Stimulated activated CD4-positive, alpha-beta T cell treated with anti-CD3 and anti-CD28 coated beads, Interleukin-4, amount 100 ng/mL, for 1 hour (primary cell): ENCODE measurements at places on chromosomes 12 and 14.

DNA sequence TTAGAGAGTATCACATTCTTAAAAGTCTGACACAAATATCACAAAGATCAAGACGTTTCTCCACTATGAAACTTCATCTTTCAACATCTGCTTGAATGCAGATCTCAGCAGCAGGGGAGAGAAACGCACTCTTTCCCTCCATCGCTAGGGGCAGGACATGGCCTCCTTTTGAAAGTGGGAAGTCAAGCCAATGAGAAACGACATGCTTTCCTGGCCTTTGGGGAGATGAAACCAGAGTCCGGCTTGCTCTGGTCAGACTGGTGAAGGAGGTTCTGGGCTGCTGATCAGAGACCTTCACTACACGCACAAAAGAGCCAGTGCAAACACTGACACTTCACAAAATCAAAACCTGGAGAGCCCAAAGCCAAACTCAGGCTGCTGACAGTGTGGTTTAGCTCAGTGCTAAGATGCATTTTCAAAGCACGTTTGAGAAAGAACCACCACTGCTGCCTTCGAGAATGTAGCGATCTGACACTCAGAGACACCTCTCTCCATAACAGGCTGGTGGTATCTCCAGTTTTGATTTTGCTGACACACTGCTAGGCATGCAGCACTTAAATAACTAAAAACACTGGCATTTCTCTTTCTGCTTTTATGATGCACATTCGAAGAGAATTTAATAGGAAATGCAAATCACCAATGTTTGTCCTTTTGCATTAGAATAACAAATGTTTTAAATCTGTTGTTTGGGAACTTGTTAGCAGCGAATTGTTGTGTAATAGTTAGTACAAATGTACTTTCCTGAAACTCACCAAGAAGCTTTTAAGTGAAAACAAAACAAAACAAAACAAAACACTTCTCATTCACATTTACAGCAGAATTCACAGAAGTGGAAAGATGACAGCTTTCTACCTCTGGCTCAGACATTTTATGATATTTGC, 93.9 kb upstream of the OVCH1 start:
- no peak for DNase-seq

DNA sequence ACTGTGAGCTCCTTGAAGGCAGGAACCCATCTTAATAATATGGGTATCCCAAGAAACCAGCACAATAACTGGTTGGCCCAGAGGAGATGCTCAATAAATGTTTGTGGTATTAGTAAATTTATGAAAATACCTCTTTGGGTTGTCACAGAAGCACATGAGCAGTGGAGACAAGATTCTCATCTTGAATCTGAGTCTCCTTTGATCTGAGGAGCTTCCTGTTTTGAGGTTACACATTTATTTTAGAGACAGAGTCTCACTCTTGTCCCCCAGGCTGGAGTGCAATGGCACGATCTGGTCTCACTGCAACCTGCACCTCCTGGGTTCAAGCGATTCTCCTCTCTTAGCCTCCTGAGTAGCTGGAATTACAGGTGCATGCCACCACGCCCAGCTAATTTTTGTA, 247.4 kb downstream of the NRXN3 start:
- no peak for DNase-seq

DNA sequence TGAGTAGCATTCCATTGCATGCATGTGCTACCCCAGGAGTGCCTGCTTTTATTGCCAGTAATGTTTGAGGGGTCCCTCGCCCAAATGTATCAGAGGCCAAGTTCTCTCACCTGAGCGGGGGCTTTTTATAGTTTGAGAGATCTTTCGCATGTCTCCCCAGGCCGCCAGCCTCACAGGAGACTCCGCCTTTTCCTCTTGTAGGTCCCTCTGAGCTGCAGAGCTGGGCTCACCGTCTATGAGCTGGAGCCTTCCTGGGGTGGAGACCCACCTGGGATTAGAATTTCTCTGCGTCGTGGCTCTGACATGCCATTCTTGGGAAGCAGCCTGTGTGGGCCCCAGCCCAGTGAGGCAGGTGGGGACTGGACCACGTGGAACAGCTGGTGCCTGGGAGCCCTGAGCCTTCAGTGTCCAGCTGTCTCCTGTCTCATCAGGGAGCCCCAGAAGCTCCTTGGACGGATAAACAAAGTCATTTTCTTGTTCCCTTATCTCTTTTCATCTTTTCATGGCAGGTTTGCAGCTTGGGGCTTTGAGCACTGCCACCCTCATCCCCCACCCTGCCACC, 261.7 kb upstream of the CRY1 start:
- no peak for DNase-seq

- no peak for DNase-seq
Observed at GRCh38 chr14:54631016-54631415, 64.1 kb downstream of the SAMD4A start.

GRCh38 chr12:79934281-79935020, 446 bp downstream of the PPP1R12A start:
- peak; percentile 55 for DNase-seq

- no peak for DNase-seq
Observed at GRCh38 chr14:104345621-104346462, 207.5 kb downstream of the KIF26A start.

- DNase-seq, result no peak
Observed at GRCh38 chr12:65533177-65533883, 254.8 kb downstream of the MSRB3 start.

DNA sequence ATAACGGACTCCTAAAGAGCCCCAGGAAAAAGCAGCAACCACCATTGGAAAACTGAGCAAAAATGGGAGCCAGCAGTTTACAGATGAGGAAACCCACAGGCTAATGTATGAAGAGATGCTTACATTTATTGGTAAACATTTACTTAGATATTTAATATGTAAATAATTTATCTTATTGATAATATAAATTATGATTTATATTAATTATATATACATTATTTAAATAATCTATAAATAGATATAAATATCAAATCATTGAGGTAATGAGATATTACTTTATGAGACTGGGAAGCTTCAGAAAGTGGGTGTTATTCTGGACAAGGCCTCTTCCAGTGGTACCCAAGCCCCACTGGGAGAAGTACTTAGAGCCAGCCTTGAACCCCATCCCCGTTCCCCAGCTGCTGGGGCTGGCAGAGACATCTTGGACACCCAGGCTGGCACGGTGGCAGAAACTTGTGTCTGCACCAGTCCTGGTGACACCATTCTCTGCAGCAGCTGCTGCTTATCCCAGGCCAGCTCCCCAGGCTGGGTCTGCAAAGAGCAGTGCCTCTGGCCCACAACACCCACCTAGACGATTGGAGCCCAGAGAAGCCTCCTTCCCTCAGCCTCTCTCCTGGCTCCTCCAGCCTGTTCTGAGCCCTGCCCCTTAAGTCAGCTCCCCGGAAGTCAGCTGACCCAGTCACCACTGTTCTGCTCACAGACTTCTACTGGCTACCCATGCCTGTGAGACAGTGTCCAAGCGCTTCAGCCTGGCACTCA, 25.9 kb downstream of the ISCA2 start:
- DNase-seq, result no peak

DNA sequence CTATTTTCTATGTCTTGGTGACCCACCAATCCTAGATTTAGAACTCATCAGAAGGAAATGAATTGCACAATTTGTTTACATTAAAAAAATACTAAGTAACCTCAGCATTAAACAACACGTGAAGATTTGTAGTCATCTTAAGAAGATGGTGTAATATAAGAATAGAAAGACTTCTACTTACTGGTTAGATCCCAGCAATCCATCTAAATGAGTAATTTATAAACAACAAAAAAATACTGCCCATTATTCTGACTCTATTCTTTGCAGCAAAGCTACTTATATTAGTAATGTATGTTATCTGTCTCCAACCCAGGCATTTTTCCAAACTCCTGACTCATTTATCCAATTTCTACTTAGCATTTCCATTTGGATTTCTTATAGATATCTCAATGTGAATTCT, 67.8 kb downstream of the CD163L1 start:
- DNase-seq, result no peak

- DNase-seq, result no peak
Observed at GRCh38 chr12:93451423-93452158, 9.8 kb upstream of the UBE2N start.

GRCh38 chr12:58253663-58254062, 312.3 kb downstream of the ATP23 start:
- no peak for DNase-seq

DNA sequence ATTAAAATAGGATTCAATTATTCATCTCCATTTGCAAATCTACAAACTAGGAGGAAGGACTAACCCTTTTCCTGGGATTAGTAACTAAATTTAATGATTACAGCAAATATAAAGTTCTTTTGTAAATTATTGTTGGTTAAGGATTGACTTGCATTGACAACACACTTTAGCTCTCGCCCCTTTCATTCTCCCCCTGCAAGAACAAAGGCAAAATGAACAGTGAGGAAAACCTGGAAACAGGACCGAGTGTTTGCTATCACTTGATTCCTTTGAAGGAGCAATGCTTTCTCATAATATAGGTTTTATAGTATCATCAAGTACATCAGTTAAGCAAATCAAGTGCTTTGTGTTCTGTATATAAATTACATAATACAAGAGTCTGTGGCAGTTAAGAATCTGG, 7.4 kb upstream of the COX16 start:
- DNase-seq, result no peak

- DNase-seq, result no peak
Observed at GRCh38 chr12:79522257-79522988, 168.3 kb downstream of the PAWR start.

DNA sequence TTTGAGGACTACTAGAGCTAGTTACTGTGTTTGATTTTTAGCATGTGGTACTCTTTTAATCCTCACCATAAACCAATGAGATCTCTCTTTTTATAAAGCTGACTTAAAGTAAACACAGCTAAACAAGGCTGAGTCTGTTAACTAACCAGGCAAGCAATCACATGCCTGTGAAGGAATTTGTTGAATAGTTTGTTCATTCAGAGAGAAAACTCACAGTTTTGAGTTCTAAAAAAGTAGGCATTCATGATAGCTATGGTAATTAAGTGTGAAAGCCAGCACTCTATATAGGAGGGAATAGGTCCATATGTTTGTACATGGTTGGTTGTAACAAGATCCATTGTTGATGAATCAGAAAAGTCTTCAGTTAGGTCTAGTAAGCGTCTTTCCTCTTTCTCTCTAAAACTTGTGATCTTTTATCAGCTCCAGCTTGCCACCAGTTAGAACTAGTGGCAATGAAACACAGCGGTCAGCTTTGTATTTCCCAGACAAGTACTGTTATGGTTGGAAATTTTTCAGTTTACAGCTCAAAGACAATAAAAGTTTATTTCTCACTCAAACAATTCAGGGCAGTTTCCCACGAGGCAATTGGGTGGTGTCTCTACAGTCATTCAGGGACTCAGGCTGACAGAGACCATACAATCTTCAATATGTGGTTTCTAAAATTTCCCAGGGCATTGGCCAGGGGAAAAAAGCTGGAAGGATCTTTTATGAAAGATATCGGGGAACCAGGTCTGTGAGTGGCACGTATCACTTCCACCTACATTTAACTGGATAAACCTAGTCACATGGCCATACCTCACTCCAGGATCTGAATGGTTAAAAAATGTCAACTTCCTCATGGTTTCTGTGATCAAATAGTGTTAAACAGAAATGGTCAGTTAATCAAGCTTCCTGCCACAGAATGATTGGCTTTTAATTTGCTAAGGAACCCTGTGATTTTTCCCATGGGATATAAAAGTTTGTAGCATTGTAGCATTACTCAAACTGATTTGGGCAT, 203.1 kb downstream of the KIF21A start:
- no peak for DNase-seq

GRCh38 chr14:89452281-89452680, 35.2 kb upstream of the FOXN3 start:
- no peak for DNase-seq

DNA sequence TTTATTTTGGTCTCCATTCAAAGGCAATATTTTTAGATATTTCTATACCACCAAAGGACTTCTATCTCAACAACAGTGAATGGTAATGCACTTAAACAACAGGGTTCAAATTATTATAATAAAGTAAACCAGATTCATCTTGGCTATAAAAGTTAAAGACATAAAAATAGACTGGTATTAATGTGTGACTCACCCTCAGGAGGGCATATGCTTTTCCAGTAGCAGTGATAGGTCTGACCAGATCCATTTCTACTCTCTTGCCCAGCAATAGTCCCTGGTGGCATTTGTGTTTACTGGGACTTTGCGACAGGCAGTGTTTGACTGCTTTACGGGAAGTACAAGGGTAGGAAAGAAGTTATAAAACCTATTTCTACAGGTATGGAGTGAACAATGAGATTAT, 353.2 kb upstream of the ATP2B1 start:
- DNase-seq, result no peak

DNA sequence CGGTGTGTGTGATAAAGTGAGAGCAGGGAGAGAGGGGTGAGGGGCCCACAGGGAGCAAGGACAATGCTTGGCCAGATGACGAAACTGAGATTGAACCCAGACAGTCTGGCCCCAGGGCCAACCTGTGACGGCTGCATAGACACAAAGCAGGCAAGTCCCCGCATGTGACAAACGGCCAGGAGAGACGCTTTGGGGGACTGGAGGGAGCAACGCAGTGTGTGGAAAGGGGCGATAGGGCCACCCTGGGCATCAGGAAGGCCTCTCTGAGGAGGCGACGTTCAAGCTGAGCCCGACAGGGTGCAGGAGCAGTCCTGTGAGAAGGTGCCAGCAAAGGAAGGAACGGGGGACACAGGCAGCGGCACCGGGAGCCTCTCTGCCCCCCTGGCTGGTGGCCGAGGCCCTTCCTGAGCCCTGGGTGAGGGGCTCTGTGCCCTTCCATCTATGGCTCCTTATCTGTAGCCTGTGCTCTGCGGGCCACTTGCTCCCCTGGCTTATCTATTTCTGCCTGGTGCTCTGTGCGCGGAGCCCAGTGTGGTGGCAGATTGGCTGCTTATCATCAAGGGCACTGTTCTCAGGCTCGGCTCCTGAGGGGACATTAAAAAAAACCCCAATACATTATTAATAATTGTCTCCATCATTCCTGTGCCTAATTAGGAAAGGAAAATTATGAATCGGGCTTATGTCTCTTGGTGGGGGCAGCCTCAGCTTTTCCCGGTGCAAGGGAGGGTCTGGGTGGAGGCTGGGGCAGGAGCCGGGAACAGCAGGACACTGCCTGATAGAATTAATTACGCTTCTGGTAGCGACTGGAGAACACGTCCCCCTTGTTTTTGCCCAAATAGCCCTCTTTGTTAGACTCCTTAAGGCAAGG, 39.8 kb downstream of the PRIMA1 start:
- no peak for DNase-seq

GRCh38 chr12:113852264-113852663, 113.9 kb downstream of the RBM19 start:
- DNase-seq, result no peak

DNA sequence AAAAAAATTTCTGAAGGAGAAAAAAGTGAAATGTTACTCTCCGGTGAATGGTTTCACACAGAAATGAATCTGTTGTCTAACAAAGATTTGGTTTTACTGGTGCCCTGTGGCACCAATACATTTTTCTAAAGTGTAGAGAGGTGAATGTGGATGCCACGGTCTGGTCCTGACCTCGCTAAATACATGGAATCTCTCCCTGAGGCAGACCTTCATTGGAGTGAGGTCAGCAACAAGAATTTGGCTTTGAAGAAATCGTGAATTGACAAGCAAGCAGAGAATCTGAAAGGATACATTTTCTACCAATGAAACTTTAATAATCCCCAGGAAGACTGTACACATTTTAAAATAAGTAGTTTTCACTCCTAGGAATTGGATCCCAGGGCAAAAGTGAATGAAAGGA, 81.2 kb upstream of the OTOGL start:
- DNase-seq, result no peak
